ENCODE measurements at places on chromosomes 3 and 15.

GRCh38 chr3:155587581-155587980, 157.3 kb downstream of the PLCH1 start:
- DNase-seq = no peak

GRCh38 chr3:128178782-128179483, 25.7 kb downstream of the EEFSEC start:
- no peak for DNase-seq

GRCh38 chr3:39146611-39147591, 6.5 kb downstream of the CSRNP1 start:
- peak; percentile 81 for DNase-seq

DNA sequence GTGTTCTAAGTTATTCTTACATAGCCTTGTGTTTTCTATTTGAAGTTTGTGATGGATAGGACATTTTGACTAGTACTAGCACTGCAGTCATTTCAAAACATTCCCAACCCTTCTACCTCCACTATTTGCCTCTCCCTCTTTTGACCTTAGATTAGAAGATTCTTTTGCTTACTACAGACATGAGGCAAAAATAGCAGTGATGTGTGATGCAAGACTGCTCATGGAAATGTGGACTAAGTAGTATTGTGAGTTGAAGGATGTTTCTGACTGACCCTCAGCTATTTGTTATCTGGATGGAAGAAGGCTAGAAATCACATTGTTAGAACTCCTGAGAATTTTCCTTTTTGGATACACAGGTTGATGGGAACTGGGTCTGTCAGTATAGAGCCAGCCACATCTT, 45.9 kb downstream of the ATP2C1 start:
- DNase-seq = no peak

GRCh38 chr3:22315925-22316324, 564.9 kb upstream of the ZNF385D start:
- DNase-seq = no peak

GRCh38 chr3:49120096-49120437, 556 bp downstream of the USP19 start:
- peak; percentile 26 for DNase-seq

All from GM12865 (cell line).